ENCODE measurements at places on chromosomes 6 and 20.
A peak's percentile ranks its signal among the peaks of the same experiment; 100 is the strongest.

GRCh38 chr20:12467758-12468157, 541.0 kb upstream of the SPTLC3 start:
- DNase-seq, result no peak

DNA sequence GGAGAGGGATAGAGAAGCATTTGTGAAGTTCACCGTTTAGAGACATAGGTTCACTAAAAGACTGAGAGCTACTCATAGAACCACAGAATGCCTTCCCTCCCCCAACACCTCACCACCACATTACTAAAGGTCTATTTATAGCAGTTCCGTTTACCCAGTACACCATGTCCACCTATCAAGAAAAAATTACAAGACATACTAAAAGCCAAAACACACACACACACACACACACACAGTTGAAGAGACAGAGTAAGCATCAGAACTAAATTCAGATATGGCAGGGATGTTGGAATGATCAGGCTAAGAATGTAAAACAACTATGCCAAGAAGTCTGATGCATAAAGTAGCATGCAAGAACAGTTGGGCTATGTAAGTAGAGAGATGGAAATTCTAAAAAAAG, 52.3 kb downstream of the SLC22A3 start:
- no peak for DNase-seq

GRCh38 chr6:32210191-32210601, 13.7 kb downstream of the NOTCH4 start:
- DNase-seq, result no peak

- DNase-seq, result no peak
These were observed 206.1 kb upstream of the PRDM1 start for GRCh38 chr6:105880030-105880492.

- DNase-seq, result no peak
These were observed 48.9 kb downstream of the CNBD2 start for GRCh38 chr20:36017048-36017951.

DNA sequence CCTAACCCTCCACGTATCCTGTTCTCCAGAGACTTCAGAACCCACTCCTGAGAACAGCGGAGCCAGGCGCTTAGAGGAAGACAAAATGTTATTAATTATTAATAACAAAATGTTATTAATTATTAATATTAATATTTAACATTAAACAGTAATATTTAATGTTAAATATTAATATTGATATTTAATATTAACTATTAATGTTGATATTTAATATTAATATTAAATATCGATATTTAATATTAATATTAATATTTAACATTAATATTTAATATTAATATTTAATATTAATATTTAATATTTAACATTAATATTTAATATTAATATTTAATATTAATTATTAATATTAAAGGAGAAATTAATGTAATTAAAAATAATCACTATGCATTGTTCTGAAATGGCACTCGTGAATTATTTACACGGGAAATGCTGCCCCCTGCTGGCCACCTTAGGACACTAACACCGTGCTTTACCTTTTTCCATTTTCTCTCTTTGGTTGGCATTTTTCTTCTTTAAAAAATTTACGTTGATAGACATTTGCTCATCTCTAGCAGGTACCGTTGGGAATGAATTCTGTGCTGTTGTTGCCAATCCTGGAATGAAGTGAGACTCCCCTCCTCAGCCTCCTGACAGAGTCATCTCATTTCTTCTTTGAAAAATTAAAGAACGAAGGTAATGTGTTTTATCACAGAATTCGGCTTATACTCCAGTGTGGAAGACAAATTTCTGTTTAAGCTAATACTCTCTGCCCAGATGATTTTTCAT, 7.5 kb upstream of the GGTLC1 start:
- peak; percentile 43 for DNase-seq

Data from endothelial cell (in vitro differentiated cells).